T-helper 2 cell treated with Interferon-gamma antibody and Interleukin-4, amounts not matched to agents 5 μg/mL and 100 μg/mL, for 36 hours (primary cell): ENCODE measurements at places on chromosomes 7 and 10.
A peak's percentile ranks its signal among the peaks of the same experiment; 100 is the strongest.

DNA sequence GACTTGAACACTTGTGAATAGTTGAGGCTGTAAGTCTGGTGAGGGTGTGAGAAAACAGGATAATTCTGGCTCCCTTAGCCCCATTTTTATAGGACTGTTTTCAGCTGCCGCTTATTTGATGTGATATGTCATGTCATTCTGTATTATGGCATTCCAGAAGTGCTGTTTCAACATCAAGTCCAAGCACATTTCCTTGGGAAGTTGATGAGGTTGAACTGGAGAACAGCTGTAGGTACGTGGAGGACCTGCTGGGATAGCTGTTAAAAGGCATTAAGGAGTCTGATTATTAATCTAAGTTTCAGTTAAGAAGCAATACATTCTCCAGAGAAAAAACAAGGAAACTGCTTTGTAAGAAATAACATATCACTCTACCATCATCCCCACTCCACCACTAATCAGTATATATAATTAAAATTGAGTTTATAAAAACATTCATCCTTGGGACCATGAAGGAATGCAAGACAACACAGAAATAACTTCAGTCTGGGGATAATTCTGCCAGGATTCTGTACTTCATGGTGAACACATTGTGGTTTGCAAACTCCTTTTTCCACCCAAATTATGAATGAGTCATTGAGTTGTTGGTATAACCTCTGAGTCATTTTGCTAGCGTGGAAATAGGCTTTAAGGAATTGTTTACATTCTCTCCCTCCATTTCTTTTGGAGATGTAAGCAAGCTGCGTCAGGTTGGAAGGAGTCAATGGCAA, 39.9 kb upstream of the TMEM229A start:
- DNase-seq, result no peak
- no peaks in the 10 kb centered on the region for H3K36me3 ChIP-seq
- no peaks in the 10 kb centered on the region for H3K27me3 ChIP-seq
- no peaks in the 10 kb centered on the region for H3K4me1 ChIP-seq
- H3K4me3 ChIP-seq, result no peak overlapping the region

- no peaks in the 10 kb centered on the region for H3K27me3 ChIP-seq
- H3K4me3 ChIP-seq, result no peak overlapping the region
- H3K4me1 ChIP-seq, result no peaks in the 10 kb centered on the region
- no peak overlapping the region for H3K27ac ChIP-seq
- no peaks in the 10 kb centered on the region for H3K36me3 ChIP-seq
These were observed 93.8 kb upstream of the NOBOX start for GRCh38 chr7:144497282-144497681.

DNA sequence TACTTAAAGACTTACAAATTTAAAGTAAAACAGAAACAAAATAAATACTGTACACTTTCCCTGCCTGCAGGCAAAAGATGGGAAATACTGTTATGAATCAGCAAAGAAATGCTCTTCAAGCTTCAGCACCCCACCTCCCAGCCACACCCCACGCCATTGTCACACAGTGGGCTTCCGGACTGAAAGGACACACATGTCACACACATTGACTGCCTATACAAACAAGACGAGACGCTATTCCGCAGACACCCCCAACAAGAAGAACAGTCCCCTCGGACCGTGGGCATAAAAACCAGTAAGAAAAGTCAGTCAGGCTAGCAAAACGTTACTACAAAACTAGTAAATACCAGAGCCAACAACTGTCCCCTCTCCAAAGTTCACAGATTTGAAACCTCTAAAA, 22.2 kb upstream of the PARP12 start:
- peak overlapping the region; percentile 84 for H3K27ac ChIP-seq
- peaks cover 4% of the 10 kb centered on the region for H3K27me3 ChIP-seq
- H3K4me1 ChIP-seq, result peaks cover 29% of the 10 kb centered on the region
- peak; percentile 23 for DNase-seq
- peaks cover 8% of the 10 kb centered on the region for H3K36me3 ChIP-seq

- no peak overlapping the region for H3K27ac ChIP-seq
- no peaks in the 10 kb centered on the region for H3K27me3 ChIP-seq
- DNase-seq, result no peak
- peaks cover 6% of the 10 kb centered on the region for H3K4me1 ChIP-seq
- peaks cover 57% of the 10 kb centered on the region for H3K36me3 ChIP-seq
These were observed 39.5 kb downstream of the ESYT2 start for GRCh38 chr7:158789842-158790241.

DNA sequence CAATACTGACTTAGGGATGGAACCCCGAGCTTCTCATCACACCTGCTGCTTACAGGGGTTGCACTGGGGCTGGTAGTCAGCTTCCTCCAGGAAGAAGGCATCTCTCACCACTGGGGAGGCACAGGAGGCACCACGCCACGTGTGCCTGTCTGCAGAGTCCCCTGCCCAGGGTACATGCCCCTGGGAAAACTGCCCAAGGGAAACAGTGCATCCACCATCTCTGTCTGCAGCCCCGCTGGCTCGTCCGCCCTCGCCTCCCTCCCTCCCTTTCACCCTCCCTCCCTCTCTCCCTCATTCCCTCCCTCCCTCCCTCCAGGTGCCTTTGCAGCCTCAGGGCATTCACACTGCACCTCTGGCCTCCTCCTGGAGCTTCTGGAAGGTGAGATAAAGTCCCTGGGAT, 101.1 kb downstream of the PTPRE start:
- no peak for DNase-seq
- no peaks in the 10 kb centered on the region for H3K36me3 ChIP-seq
- no peak overlapping the region for H3K27ac ChIP-seq
- H3K4me1 ChIP-seq, result peaks cover 6% of the 10 kb centered on the region
